ENCODE measurements at places on chromosomes 1 and 21. TPM values are rescaled to one million over a fixed set of nuclear protein-coding genes. Genes with fewer than 3 reads are reported as not detected.

- no peak overlapping the region for H3K4me3 ChIP-seq
- H3K27me3 ChIP-seq: no peaks in the 10 kb centered on the region
- no peak overlapping the region for H3K27ac ChIP-seq
Measured at GRCh38 chr1:41243079-41243385, 926 bp upstream of the SCMH1 start.

DNA sequence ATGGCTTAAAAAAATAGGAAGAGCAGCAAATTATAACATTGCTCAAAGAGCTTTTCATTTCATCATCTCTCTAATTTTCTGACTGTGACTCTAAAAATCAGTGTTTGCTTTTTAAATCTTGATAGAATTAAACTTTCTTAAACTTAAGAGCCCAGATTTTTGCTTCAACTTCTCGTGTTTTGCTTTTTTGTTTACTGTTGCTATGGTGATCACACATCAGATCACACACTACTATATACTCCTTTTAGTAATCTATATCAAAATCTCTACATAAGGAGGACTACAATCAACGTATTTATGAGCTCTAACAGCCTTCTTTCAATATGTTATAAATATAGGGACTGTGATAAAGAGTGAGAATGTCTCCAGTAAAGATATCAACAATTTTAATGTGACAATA, 537.3 kb downstream of the KCNT2 start:
- no peak overlapping the region for H3K27ac ChIP-seq
- H3K36me3 ChIP-seq: no peaks in the 10 kb centered on the region
- DNase-seq: no peak
- no peak overlapping the region for H3K4me3 ChIP-seq
- no peaks in the 10 kb centered on the region for H3K27me3 ChIP-seq

DNA sequence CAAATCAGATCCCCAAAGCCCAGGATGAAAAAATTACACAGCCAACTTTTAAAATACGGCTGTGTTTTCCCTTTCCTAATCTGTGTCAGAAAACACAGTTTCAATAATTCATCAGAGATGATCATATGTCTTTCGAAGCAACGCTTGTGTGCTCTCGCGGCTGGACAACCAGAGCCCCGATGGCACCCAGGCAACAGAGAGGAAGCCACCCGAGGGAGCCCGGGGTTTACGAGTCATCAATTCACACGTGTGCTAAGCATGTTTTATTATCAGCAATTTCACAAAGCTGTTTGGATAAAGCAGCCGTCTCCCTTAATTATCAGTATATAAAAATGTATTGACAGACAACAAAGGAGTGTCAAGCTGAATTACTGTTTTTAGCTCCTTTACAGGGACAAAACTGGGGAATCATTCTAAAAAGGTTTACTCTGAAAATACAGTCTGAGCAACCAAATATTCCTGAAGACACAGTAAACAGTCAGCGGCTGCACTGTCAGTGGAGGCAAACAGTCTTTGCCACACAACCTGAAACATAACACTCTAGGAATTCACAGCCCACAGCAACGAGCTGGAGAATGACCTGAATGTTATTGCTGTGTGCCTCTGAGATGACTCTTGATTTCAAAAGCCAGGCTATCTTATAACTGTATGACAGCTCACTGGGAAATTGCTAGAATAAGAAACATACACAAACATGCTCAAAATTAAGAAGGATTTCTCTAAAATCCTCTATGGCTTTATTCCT, 201.0 kb downstream of the SIPA1L2 start:
- H3K27me3 ChIP-seq: no peaks in the 10 kb centered on the region
- no peaks in the 10 kb centered on the region for H3K4me1 ChIP-seq
- no peak overlapping the region for H3K27ac ChIP-seq
- H3K4me3 ChIP-seq: no peak overlapping the region
- DNase-seq: no peak

DNA sequence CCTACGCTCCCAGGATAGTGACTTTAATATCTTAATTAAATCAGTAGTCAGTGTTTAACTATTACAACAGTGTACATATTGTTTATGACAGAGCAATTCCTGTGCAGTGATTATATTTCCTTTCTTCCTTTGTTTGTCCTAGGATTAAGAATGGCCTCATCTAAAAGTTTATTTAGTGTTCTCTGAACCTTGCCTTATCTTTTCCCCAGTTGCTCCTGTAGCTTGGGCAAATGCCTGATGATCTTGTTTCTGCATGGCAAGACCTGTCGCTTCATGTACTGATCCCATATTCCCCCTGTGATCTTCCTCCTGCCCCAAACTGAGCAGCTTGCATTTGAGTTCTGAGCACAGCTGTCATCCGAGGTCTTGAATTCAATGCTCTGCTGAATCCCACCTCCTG, 69.1 kb upstream of the STUM start:
- no peaks in the 10 kb centered on the region for H3K4me1 ChIP-seq
- no peak overlapping the region for H3K4me3 ChIP-seq
- no peaks in the 10 kb centered on the region for H3K36me3 ChIP-seq
- no peak for DNase-seq

- no peak overlapping the region for H3K4me3 ChIP-seq
- no peak overlapping the region for H3K27ac ChIP-seq
- H3K27me3 ChIP-seq: no peaks in the 10 kb centered on the region
- no peaks in the 10 kb centered on the region for H3K36me3 ChIP-seq
Measured at GRCh38 chr21:20259031-20259867, 739.0 kb upstream of the NCAM2 start.

- H3K4me3 ChIP-seq: no peak overlapping the region
- no peak overlapping the region for H3K27ac ChIP-seq
- no peaks in the 10 kb centered on the region for H3K27me3 ChIP-seq
- no peaks in the 10 kb centered on the region for H3K36me3 ChIP-seq
- DNase-seq: no peak
Measured at GRCh38 chr1:199282751-199283305, 644.0 kb downstream of the PTPRC start.

- no peaks in the 10 kb centered on the region for H3K36me3 ChIP-seq
- no peaks in the 10 kb centered on the region for H3K27me3 ChIP-seq
- H3K4me1 ChIP-seq: no peaks in the 10 kb centered on the region
- H3K4me3 ChIP-seq: no peak overlapping the region
Measured at GRCh38 chr1:245319094-245319493, 164.3 kb downstream of the KIF26B start.

- DNase-seq: peak; percentile 20
- no peaks in the 10 kb centered on the region for H3K36me3 ChIP-seq
- H3K27me3 ChIP-seq: no peaks in the 10 kb centered on the region
- no peaks in the 10 kb centered on the region for H3K4me1 ChIP-seq
- H3K4me3 ChIP-seq: no peak overlapping the region
Measured at GRCh38 chr1:6134741-6135510, 45.2 kb downstream of the CHD5 start.

ZNF684 gene
- 5.3 TPM for total RNA-seq

CFAP141 gene
- not detected for total RNA-seq

S100A9 gene
- total RNA-seq: 6.8 TPM

SLC2A1 gene
- 31.2 TPM for total RNA-seq

HFM1 gene
- total RNA-seq: not detected

SLC44A3 gene
- 43.6 TPM for total RNA-seq

TNFAIP8L2 gene
- total RNA-seq: not detected
